ENCODE measurements at places on chromosomes 13 and 19.

- DNase-seq = no peak
These were observed 250.0 kb downstream of the DNAJC15 start for GRCh38 chr13:43273362-43273761.

DNA sequence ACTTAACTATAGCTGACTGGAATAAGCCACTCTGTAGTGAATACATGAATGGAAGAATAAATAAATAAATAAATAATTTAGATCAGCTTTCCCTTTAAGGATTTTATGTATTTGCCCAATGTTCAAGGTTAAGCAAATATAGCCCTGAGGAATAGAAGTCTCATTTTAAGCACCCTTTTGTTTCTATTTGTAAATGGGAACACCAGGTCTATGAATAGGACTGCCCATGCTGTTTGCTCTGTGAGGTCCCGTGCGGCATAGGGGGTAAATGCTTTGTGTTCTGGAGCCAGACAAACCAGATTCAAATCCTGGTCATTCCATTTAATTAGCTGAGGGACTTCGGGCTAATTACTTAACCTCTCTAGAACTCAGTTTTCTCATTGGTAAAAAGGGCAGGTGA is 29.3 kb downstream of the CBY2 start:
- DNase-seq = no peak

GRCh38 chr19:52646571-52647217 is 8.5 kb upstream of the ZNF83 start:
- DNase-seq = no peak

DNA sequence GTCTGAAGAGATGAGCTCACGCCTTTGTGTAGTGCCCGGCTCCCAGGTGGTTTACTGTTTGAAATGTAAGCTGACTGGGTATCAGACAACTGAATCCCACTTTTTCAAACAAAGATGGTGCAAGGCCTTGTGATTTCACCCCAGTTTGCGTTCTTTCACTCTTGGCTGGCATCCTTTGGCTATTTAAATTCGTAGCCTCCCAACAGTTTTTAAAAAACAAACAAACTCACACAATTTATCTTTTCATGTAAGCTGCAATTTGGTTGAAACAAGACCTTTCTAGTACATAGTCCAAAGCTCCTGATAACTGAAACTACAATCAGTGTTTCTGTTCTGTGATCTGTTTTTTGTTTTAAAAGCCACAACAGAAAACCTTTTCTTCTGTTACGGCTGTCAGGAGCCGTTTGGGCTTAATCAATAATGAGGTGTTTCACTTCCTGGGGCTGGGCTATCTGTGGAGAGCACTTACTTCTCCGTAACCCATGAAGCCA is 65.1 kb upstream of the NPAS1 start:
- DNase-seq = no peak

GRCh38 chr13:69912630-69913029 is 195.0 kb upstream of the ATXN8OS start:
- no peak for DNase-seq

DNA sequence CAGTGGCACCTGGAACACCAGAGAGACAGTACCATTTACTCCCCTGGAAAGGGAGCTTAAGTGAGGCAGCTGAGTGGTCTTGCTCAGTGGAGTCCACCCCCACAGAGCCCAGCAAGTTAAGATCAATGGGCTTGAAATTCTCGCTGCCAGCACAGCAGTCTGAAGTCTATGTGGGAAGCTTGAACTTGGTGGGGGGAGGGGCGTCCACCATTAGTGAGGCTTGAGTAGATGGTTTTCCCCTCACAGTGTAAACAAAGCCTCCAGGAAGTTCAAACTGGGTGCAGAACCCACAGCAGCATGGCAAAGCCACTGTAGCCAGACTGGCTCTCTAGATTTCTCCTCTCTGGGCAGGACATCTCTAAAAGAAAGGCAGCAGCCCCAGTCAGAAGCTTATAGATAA is 30.3 kb upstream of the CEACAM4 start:
- no peak for DNase-seq

GRCh38 chr13:91459485-91459884 is 61.1 kb downstream of the GPC5 start:
- no peak for DNase-seq

DNA sequence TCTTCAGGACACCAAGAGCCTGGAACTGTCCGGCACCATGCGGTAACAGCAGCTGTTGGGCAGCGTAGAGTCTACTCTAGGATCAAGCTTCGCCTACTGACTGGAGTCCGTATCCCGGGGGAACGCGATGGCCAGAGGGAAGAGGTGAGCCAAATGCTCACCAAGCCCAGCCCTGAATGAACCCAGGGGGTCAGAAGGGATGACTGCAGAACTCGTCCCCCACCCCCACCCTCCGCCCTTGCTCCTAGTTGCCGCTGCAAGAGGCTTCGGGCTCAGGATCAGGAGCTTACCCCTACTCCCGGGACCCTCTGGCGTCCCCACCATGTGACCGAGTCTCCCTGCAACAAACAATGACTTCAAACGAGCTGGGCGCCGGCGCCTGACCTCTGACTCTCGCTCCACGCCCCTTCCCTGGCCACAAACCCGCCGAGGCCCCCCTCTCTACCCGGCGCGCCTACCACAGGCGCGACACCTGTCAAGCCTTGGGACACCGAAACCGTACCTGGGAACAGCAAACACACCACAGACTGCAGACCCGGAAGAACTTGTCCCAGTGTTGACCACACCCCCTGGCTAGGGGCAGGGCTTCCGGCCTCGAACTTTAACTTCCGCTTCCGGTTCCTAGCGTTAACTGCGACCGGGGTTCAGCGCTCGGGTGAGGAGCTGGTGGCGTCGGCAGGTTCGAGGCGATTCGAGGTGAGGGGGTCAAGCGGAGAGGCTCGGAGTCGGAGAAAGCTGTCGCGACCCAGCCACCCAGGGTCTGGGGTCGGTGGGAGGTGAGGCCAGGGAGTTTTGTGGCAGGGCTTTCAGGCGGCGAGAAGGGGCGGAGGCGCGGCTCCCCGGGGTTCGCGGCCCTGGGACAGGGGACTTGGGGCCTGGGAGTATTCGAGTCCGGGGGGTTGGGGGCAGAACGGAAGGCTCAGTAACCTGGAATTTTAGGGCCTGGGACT is at the start of gene UBL5:
TSS of gene UBL5 (plus strand) at position 630 of the 950 bp plus-strand sequence. CDS start 420 bp downstream, outside the sequence.
- peak; percentile 38 for DNase-seq

GRCh38 chr13:48710160-48710559 is 56.4 kb downstream of the CYSLTR2 start:
- no peak for DNase-seq

DNA sequence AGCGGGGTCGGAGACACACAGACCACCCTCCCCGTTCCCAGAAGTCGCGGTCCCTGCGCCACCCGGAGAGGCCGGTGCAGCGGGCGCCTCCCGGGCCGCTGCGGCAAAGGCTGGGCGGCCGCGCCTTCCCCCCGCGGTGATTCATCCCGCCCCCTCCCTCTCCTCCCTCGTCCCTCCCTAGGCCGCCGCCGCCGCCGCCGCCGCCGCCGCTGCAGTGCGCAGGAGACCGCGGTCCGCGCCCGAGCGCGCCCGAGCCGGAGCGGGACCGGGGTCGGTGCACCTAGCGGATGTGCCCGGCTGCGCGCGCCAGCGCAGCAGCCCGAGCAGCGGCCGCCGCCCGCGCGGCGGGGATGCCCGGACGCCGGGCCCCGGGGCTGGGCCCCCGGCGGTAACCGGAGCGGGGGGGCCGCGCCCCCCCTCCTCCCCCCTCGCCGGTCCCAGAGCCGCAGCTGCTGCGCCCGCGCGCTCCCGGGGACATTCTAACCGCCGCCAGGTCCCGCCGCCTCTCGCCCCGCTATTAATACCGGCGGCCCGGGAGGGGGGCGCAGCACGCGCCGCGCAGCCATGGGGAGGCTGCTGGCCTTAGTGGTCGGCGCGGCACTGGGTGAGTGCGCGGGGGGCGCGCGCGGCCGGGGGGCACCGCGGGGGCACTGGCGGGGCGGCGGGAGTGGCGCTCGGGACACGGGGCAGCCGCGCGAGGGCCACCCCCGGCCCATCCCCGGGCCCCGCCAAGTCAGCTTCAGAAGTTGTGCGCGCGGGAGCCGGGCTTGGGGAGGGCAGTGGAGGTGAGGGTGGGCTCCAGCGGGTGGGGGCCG is at the start of gene SCN1B:
TSS of gene SCN1B (plus strand) at position 214 of the 815 bp plus-strand sequence. CDS start at position 565, 351 bp downstream.
- DNase-seq = no peak

- no peak for DNase-seq
These were observed 18.3 kb downstream of the PRKCSH start for GRCh38 chr19:11453468-11454341.

DNA sequence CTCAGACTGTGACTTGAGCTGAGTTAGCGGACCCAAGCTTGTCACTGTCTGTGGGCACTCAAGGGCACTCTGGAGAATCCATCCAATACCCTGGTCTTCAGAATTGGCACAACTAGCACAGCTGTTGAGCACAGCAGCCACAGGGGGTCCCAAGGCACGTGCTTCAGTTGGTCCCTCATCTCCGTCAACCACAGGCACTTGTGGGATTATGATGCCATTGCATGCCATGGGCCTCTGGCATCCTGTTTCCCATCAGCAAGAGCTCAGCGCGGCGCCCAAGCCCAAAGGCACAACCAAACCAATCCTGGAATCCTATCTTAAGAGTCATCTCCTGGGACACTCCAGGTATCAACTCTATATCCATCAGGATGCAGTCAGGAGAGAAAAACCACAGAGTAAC is 3.7 kb upstream of the B3GNT8 start:
- no peak for DNase-seq

- no peak for DNase-seq
These were observed 515 bp upstream of the EFNA2 start for GRCh38 chr19:1284979-1285736.

DNA sequence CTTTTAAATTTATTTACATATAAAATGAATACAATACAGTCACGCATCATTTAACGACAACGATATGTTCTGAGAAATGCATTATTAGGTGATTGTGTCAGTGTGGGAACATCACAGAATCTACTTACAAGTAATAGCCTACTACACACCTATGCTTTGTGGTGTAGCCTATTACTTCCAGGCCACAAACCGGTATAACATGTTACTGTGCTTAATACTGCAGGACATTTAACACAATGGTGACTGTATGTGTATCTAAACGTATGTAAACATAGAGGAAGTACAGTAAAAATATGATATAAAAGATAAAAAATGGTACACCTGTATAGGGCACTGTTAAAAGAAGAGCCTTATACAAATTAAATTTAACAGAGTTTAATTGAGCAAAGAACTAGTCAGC is 62.4 kb upstream of the KLHL1 start:
- DNase-seq = no peak

DNA sequence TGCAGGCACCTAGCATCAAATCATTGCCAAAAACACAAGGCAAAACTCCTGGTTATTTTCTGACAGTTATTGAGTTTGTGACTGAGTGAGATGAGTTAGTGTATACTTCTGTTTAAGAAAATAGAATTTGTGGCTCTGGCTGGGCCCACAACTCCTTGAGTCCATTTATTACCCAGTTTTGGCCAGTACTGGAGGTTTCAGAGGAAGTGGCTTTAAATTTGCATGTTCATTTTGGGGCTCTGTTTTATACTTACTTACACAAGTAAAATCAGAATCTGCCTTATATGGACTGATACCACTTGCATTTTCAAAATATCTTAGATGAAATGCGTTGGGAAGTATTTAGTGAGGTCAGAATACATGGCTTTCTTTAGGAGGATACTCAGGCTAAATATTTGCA is 29.0 kb downstream of the TNFSF11 start:
- DNase-seq = no peak

DNA sequence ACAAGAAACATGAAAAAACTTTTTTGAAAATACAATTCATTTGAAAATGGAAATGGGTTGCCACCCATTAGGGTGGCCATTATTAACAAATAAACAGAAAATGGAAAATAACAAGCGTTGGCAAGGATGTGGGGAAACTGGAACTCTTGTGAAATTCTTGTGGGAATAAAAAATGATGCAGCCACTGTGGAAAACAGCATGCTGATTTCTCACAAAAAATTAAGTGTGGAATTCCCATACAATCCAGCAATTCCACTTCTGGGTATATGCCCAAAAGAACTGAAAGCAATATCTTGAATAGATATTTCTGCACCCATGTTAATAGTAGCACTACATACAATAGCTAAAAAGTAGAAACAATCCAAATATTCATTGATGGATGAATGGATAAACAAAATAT is 165.2 kb downstream of the DCLK1 start:
- DNase-seq = no peak

DNA sequence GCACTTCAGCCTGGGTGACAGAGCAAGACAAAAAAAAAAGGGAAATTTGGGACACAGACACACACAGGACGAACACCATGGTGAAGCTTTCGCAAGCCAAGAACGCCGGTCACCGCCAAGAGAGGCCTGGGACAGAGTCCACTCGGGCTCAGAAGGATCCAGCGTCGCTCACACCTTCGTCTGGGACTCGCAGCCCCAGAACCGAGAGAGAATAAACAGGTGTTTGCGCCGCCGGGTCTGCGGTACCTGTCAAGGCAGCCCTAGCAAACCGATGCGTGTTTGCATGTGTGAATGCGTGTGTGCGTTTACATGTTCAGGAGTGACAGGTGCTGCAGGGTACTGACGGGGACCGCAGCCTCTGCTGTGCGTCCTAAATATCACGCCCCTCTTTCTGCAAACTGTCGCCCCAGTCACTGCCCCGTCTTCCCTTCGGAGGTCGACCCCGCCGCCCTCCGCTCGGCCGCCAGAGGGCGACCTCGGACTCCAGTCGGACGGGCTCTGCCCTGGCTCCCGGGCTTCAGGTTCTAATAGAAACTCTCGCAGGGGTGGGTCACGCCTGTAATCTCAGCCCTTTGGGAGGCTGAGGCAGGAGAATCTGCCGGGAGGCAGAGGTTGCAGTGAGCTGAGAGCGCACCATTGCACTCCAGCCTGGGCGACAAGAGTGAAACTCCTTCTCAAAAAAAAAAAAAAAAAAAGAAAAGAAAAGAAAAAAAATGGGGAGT is 11.8 kb upstream of the CSNK1G2 start:
- no peak for DNase-seq

- no peak for DNase-seq
These were observed 37.3 kb downstream of the KL start for GRCh38 chr13:33053397-33054066.

DNA sequence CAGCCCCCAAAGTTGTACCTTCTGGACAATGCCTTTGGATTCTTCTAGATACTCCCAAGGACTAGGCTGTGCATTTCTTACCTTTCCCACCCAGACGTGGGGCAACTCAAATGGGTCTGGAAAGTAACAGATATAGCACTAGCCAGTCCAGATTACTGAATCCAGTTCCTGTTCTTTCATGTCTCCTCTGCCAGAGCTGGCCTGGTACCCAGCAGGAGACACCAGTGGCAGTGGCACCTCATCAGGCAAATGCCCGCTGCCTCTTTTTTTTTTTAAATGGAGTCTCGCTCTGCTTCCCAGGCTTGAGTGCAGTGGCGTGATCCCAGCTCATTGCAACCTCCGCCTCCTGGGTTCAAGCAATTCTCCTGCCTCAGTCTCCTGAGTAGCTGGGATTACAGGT is 43.2 kb downstream of the N4BP2L2 start:
- no peak for DNase-seq

DNA sequence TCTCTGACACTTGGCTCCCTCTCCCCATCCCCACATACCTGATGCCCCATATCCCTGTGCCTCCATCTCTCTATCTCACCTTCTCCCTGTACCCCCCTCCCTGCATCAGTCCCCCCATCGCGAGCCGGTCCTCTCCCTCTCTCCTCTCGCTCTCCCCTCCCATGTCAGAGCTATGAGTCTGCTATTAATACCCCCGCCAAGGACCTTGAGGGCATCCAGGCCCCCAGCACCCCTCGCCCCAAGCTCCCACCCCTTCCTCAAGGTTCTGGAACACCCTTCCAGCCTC is 1.6 kb downstream of the GRIN2D start:
- no peak for DNase-seq

Measured in fibroblast of skin of left biceps (primary cell).